ENCODE measurements at places on chromosomes 11 and 22.

DNA sequence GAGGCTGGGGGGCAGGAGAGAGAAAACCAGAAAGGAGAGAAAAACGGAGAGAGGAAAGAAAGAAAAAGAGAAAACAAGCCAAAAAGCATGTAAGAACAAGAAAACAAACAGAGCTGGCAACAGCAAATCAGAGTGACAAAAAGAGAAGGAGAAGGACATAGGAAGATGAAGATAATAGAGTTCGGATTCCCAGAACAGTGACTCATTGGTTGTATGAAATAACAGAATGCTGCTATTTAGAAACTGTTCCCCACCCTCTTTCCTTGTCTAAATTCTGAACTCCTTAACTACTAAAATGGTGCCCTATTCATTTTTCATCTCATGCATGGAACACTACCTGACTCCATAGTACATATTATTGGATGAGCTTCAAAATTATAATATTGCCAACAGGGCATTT, 317.4 kb downstream of the C11orf87 start:
- no peak for DNase-seq

- DNase-seq, result no peak
Observed at GRCh38 chr11:46457659-46458424, 66.3 kb upstream of the CHRM4 start.

- DNase-seq, result peak; percentile 54
Observed at GRCh38 chr11:46616551-46617133, 385 bp downstream of the HARBI1 start.

- DNase-seq, result no peak
Observed at GRCh38 chr11:122637541-122637940, 18.0 kb upstream of the UBASH3B start.

DNA sequence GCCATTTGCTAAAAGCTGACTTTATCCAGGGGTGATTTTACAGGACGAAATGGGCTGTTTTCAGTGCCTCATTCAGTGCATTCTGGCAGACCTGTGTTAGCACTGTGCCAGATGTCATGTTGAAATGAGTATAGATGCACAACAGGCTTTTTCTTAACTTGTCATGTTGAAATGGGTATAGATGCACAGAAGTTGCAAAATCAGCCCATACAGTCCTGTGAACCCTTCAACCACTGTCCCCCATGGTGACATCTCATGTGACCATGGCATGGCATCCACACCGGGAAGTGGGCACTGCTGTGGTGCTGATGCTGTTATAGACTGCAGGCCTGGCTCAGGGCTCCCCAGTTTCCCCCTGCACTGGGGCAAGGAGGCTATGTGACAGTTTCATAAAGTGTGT, 2.5 kb downstream of the TALDO1 start:
- no peak for DNase-seq

DNA sequence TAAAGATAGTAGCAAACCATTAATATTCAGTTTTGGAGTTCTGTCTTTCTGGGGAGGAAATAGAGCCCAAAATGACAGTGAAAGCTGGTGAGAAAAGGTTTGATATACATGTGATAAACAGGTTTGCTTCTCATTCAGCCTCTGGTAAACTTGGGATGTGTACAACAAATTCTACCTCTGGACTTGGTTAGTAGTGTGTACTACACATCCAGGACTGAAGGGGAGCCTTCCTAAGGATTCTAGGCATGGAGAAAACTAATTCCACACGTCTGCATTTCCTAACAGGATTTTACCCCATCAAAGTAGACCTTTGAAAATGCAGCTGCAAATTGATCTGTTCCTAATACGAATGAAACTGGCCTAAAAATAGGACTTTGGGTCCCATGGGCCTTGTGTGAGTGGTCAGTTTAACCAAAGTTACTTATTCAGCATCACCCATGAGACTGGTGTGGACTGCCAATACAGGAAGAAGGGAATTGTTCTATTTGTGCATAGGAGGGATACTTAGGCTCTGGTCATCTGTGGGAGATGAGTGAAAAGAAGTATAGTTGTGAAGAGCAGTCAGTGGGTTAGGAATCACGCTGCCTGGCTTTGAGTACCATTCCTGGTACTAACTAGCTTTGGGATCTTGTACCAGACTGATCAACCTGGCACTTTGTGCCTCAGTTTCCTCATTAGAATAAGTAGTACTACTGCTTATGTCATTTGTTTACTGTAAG, 74.2 kb downstream of the YAP1 start:
- DNase-seq, result no peak

DNA sequence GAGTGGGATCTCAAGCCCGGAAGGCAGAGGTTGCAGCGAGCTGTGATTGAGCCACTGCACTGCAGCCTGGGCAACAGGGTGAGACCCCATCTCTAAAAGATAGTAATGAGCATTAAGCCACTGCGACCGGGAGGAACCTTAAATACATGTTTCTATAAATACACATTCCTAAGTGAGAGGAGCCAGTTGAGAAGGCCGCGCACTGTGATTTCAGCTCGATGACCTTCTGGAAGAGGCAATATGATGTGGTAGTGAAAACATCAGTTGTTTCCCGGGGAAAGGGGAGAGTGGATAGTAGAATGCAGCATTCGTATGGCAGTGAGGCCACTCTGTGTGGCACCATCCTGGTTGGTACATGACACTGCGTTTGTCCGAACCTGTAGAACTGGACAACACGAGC, 18.0 kb downstream of the PTDSS2 start:
- no peak for DNase-seq

DNA sequence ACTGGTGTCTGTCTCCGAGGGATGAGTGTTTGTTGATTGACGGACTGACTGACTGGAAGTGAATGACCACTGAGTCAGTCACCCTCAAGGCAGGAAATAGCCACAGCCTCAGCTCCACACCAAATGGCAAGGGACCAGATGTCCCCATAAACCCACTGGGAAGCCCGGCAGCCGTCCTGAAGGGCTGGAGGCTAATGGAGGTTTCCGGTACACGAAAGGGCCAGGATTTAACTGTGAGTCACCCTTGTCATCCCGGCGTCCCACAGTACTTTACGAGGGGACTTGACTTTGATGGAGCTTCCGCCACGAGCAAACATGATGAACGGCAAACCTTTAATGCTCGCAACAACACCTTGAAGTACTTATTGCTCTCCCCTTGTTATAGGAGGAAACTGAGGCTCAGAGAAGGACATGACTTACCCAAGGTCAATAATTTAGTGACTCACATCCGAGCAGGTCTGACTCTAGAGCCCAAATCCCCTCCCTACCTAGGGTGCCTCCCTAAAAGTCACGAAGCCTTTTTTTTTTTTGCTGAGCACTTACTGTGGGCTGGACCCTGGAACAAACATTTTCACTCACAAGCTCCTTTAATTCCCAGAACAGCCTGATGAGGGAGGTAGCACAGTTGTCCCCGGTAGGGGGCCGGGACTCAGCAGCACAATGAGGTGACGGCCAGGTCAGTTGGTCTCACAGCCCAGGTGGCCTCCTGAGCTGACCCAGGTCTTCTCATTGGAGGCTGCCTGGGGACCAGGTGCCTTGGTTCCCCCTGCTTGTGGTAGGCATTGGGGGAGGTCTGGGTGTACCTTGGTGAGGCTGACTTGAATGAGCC, 25.2 kb upstream of the GCAT start:
- DNase-seq, result no peak

- DNase-seq, result no peak
Observed at GRCh38 chr11:58574881-58575280, 775 bp downstream of the LPXN start.

GRCh38 chr11:129314371-129314770, 61.3 kb upstream of the BARX2 start:
- no peak for DNase-seq

DNA sequence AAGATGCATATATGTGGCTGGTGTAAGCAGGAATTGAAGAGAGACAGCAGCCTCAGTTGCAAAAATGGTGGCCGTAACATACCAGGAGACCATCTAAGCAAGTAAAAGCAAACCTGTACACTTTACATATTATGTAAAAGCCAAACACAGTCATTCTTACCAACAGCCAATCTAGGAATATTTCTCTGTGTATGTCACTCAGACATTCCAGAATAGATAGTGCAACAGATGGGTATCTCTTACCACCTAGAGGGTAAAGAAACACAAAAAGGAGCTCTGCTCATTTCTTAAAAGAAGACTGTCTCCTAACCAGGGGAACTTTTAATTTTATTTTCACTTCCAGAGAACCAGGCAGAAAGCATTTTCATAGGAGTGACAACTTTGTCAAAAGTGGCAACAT, 38.7 kb downstream of the GLYAT start:
- no peak for DNase-seq

GRCh38 chr11:45339729-45340519, 53.8 kb upstream of the SYT13 start:
- peak; percentile 98 for DNase-seq

DNA sequence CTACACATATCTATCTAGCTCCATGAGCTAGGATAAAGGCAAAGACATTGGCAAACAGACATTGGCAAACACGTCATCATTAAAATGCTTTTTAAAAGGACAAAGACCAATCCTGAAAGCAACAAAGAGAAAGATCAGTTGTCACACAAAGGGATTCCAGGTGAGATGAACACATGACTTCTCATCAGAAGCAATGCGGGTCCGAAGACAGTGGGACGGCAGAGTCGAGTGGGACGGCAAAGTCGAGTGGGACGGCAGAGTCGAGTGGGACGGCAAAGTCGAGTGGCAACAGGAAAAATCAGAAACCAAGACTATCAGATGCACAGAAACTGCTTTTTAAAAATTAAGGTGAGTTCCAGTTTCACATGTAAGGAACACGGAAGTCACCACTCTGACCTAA, 609.5 kb downstream of the BRD1 start:
- DNase-seq, result no peak

DNA sequence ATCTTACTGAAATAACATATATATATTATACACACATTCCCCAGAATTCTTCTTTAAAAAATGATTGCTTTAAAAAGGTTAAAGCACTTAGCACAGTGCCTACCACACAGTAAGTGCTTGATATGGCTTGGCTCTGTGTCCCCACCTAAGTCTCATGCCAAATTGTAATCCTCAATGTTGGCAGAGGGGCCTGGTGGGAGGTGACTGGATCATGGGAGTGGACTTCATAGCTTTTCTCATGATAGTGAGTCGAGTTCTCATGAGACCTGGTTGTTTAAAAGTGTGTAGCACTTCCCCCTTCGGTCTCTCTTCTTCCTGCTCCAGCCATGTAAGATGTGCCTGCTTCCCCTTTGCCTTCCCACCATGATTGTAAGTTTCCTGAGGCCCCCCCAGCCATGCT, 6.2 kb downstream of the CRYAB start:
- DNase-seq, result no peak

GRCh38 chr11:70860888-70861287, 391.5 kb downstream of the SHANK2 start:
- DNase-seq, result no peak

GRCh38 chr11:104893876-104894275, 4.4 kb downstream of the CASP12 start:
- DNase-seq, result no peak

GRCh38 chr11:48164836-48165235, 51.8 kb upstream of the OR4B1 start:
- no peak for DNase-seq

All from NCI-H2171 treated with DMSO at 0.1 percent for 48 hours (cell line).